ENCODE measurements at places on chromosomes 16 and 17. TPM values are rescaled to one million over a fixed set of nuclear protein-coding genes. Genes with fewer than 3 reads are reported as not detected.

DNA sequence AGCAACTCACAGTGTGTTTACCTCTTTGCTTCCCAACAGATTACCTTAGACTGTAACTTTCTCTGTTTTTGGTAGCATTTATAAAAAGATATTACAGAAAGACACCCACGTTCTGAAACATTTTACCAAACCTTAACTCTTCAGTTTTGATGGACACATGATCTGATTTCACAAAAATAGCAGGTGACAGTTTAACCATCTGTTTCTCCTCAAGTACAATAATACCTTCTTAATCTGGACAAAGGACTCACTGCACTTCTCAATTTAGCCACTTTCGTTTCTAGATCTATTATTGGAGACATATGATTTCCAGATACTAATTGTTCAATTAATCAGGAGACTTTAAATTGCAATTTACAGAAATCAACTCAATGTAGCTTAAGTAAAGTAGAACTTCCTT, 703.8 kb upstream of the KIF2B start:
- no peak for DNase-seq

DNA sequence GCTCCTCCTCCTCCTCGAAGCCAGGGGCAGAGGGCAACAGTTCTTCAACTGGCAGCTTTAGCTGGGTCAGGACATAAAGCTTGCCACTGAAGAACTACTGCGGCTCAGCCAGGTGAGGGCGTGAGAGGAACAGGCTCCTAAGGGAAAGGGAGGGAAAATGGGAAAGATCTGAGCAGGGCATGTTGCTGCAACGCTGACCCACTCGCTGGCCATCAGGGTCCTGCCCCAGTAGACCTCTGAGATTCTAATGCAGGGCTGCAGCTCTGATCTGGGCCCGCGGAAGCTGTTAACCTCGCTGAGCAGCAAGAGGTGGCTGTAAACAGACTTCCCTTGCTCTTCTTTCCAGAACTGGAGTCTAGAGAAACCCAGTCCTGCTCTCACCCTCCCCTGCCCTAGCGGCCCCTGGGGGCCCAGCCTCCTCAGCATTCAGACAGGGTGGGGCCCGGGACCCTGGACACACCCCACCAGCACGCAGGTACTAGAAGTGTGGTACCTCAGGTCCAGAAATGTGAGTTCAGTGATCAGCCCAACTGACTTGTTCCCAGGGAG, 3.8 kb upstream of the TLCD2 start:
- DNase-seq = no peak

The CORO7 gene
- 40.1 TPM for total RNA-seq

The NPIPB4 gene
- 153 TPM for total RNA-seq

The GLTPD2 gene
- total RNA-seq = not detected

The IRF8 gene
- not detected for total RNA-seq

The LIMD2 gene
- 52.6 TPM for total RNA-seq

The PDP2 gene
- total RNA-seq = 17.4 TPM

Data from osteocyte (in vitro differentiated cells).